A549 treated with dexamethasone at 1 μM for 4 hours (cell line): ENCODE measurements at places on chromosomes 7 and 10. TPM values are rescaled to one million over a fixed set of nuclear protein-coding genes. Genes with fewer than 3 reads are reported as not detected.

The TCAF2 gene
- 1.4 to 2.1 TPM (median 1.5 TPM) in 5 replicates for total RNA-seq

The PDE6C gene
- total RNA-seq: not detected in 5 replicates

The GJD4 gene
- total RNA-seq: 0.05 to 0.06 TPM in 2 of 5 replicates, not detected in the others

The ITGB8 gene
- total RNA-seq: 0.73 to 1.6 TPM (median 1.2 TPM) in 5 replicates

The UPK3BL2 gene
- 1.7 to 3.1 TPM (median 2.3 TPM) in 5 replicates for total RNA-seq

The MAD1L1 gene
- 18.8 to 29.1 TPM (median 22.3 TPM) in 5 replicates for total RNA-seq

The ACBD7 gene
- total RNA-seq: 1.2 to 1.5 TPM (median 1.4 TPM) in 5 replicates
